Cardiac muscle cell (in vitro differentiated cells and primary cell): ENCODE measurements at places on chromosomes 11 and 22. TPM values are rescaled to one million over a fixed set of nuclear protein-coding genes. Genes with fewer than 3 reads are reported as not detected.

GRM5 gene
- 0.06 TPM in 1 of 2 replicates, not detected in the other for total RNA-seq

SYT7 gene
- total RNA-seq = 8.7 and 12.1 TPM in 2 replicates

IRF7 gene
- total RNA-seq = 17.7 and 24.7 TPM in 2 replicates

SAA4 gene
- total RNA-seq = not detected in 2 replicates
